ENCODE measurements at places on chromosomes 7 and 10.
A peak's percentile ranks its signal among the peaks of the same experiment; 100 is the strongest.

- no peak for DNase-seq
Observed at GRCh38 chr7:45697576-45698136, 123.5 kb downstream of the ADCY1 start.

DNA sequence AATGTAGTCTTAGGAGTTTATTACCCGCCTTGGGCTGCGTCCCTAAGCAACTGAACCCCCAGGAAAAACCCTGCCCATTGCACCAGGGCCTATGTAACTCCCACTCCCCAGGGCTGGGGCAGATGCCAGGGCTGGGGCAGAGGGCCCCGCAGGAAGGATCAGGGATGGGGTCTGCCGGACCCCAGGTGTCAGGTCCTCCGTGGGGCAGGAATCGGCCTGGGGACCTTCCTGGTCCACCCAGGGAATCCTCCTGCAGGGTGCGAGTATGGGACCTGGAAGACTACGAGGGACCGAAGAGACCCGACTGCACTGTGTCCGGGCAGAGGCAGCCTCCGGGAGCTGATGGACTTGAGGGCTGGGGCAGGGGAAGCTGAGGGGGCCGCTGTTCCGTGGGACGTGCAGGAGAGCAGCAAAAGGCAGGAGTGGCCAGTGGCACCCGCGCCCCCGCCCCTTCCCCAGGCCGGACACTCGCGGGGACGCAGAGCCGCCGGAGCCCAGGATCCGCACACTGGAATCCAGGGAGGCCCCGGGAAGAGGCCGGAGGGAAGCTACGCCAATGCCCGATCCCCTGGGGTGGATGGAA lies 2.5 kb upstream of the ATP5MF start:
- no peak for DNase-seq

DNA sequence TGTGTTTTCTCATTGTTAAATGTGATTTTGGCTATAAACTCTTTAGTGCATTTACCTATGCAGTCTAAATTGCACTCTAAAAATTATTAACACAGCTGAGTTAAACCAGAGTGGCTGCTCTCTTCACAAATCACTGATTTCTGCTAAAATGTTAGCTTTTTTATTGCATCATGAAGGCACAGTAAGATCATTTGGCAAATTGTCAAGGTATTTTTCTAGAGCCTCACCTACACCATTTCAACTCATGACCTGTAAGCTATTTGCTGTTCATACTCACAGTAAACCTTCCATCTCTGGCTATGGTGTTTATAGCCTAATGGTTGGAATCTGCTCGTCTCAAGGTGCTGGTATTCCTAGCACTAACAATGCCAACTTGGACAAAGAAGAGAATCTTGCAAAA lies 25.7 kb downstream of the NDUFB2 start:
- DNase-seq, result no peak

- DNase-seq, result no peak
Observed at GRCh38 chr7:158302274-158303070, 285.2 kb downstream of the PTPRN2 start.

GRCh38 chr10:119477444-119477843 lies 65.1 kb downstream of the RGS10 start:
- DNase-seq, result no peak

- DNase-seq, result no peak
Observed at GRCh38 chr7:80890426-80891258, 28.2 kb downstream of the SEMA3C start.

DNA sequence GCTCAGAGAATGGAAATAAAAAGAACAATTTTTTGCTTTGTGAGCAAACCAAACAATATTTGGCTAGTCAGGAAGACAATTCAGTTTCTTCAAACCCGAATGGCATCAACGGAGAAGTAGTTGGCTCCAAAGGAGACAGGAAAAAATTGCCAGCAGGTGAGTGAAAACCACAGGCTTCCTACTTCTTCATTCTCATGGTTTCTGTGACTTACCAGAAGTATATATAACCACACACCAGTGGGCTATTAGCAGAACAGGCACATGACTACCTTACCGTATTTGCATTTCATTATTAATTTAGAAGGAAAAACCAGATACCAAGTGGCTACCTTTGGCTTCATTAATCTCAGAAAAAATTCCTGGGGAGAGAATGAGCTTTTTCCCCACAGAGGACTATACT lies 8.8 kb downstream of the TDRD1 start:
- DNase-seq, result no peak

DNA sequence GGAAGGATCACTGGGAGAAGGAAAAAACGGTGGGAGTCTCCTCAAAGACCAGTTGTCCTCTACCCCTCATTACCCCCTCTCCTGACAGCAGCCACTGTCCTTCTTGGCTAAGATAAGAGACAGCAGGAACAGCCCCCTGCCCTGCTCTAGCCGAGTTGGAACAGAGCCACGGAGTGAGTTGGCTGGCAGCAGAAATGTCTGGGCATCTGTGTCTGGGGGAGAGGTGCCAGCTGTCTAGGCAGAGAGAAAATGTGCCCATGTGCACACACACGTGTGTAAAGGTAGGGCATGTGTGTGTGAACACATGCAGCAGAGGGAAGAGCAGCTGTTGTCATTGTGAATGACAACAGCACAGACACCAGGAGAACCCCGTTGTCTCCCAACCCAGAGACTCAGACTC lies 9.4 kb upstream of the HILPDA start:
- peak; percentile 19 for DNase-seq
